Melanocyte of skin (primary cell): ENCODE measurements at places on chromosomes 12 and 14. TPM values are rescaled to one million over a fixed set of nuclear protein-coding genes. Genes with fewer than 3 reads are reported as not detected.

The RIMKLB gene
- total RNA-seq = 24.4 and 33.8 TPM in 2 replicates

The FSCB gene
- total RNA-seq = under 0.01 and 0.36 TPM in 2 replicates

The TMPRSS12 gene
- total RNA-seq = not detected in 2 replicates

The CLEC9A gene
- not detected in 2 replicates for total RNA-seq

The SMARCC2 gene
- 32.3 and 41.0 TPM in 2 replicates for total RNA-seq

The IL22 gene
- not detected in 2 replicates for total RNA-seq
